ENCODE measurements at places on chromosomes 16 and 17.
A peak's percentile ranks its signal among the peaks of the same experiment; 100 is the strongest.

DNA sequence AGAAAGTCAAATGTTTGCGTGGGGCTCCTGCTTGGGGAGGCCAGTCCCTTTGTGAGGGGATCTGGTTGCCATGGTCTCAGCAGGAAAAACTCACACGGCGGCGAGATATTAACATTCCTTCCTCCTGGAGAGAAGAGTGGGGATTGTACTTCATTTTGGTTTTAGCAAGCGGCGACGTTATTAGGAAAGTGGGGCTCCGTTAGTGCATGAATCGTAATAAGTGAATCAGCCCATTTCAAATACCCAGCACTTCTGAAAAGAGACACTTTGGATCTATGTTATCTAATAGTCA lies 41.6 kb upstream of the METRNL start:
- DNase-seq, result no peak

DNA sequence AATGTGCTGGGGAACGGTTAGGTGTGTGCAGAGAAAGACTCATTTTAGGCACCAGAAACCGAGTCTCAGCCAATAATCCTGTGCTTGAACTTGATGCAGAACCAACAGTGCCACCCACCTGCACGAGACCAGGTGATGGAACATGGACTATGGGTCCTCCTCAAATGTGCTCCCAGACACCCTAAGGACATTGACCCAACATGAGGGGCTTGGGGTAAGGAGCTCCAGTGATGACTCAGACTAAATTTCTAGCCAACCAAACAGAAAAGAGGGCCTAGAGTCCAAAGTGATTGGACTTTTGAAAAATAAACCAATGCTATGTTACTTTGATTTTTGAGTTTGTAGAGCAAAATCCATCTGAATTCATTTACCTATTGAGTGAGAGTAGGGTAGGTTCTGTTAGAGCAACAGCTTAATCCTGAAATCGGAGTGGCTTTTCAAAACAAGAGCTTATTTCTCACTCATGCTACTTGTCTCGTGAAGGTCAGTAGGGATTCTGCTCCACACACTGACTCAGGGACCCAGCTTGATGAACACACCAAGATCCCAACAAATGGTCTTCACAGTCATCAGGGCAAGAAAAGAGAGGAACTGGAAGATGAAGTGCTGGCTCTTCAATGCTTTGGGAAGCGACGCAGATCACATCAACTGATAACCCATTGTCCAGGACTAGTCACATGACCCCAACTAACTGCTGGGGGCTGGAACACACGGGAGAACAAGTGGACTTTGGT lies 21.8 kb downstream of the FAM20A start:
- DNase-seq, result no peak

DNA sequence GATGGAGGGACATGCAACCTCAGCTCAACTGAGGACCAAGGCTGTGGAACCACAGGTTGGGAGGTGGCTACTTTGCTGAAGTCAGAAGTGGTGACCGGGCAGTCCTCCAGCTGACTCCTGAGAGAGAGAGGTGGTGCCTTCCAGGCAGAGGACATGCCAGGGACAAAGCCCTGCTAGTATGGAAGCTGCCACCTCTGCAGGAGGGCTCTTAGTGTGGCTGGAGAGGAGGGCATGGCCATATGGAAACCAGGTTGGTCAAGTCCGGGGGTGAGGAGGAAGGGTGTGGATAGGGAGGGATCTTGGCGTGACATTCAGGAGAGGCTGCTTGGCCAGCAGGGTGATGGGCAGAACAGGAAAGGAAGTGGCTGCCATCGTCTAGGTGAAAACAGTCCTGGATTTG lies 5.7 kb downstream of the C16orf86 start:
- no peak for DNase-seq

DNA sequence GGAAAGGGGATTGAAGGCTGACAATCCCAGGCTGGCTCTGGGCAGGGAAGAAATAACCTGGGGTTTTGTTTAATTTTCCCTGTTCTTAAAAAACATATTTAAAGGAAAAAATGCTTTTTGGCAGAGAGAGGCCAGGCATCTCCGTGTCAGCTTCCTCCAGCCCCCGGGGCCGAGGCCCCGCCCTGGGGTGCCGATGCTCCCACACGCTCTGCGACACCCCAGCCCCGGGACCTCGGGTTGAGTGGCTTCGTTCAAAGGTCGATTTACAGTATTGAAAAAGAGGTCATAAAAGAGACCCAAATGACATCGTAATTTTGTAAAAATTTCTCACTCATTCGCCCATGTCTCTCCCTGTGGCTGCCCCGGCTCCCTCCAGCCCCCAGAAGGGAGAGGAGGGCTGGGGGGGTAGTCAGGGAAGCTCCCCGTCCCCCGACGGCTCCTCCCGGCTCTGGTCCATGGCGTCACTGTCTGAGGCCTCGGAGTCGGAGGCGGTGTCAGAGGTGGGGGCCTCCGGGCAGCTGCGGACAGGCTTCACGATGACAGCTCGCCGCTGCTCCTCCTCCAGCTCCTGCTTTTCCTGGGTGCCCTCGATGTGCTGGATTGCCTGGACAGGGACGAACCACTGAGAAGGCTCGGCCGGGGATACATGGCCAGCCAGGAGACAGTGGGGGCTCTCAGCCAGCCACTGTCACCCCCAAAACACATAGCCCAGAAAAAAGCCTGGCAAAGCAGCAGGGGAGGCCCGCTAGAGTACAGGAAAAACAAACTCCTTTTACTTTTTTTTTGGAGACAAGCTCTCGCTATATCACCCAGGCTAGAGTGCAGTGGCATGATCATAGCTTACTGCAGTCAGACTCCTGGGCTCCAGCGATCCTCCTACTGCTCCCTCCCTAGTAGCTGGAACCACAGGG lies 14.9 kb downstream of the TFAP4 start:
- no peak for DNase-seq

DNA sequence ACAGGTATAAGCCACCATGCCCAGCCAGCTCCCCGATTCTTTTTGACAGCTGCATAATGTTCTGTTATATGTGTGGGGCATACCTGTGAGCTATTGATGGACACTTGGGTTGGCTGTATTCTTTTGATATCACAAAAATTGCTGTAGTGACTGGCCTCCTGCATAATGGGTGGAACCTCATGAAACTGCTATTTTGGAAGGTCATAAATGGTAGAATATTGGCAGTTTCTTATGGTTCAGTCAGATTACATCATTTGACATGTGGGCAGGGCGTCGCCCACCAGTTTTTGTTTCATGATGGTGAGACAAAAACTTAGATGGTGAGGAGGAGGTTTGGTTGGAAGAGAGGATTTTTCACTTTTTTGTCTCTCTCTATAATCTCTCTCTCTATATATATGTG lies 26.7 kb upstream of the POLR3E start:
- no peak for DNase-seq

GRCh38 chr16:57807968-57808528 lies 5.8 kb upstream of the KIFC3 start:
- peak; percentile 50 for DNase-seq

GRCh38 chr17:2087597-2088211 lies 32.8 kb downstream of the HIC1 start:
- DNase-seq, result peak; percentile 20

DNA sequence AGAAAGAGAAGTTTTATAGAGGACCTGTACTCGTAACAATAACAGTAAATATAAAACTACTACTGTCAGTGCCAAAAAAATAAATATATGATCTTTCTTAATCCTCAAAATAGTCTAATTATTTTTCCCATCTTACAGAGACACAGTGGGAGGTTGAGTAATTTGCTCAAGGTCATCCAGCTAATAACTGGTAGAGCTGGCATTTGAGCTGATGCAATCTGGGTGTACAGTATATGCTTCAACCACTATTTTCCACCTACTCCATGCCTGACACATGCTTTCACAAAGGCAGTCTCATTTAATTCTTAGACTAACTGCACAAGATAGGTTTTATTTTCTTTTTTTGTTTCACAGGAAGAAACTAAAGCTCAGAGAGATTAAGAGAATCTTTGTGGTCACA lies 33.6 kb downstream of the PIGL start:
- DNase-seq, result no peak

GRCh38 chr17:82922646-82923045 lies 82.8 kb upstream of the ZNF750 start:
- DNase-seq, result no peak

- no peak for DNase-seq
These were observed 25.0 kb downstream of the RMI2 start for GRCh38 chr16:11370084-11370931.

GRCh38 chr17:42210046-42210445 lies 15.8 kb upstream of the GHDC start:
- DNase-seq, result no peak

DNA sequence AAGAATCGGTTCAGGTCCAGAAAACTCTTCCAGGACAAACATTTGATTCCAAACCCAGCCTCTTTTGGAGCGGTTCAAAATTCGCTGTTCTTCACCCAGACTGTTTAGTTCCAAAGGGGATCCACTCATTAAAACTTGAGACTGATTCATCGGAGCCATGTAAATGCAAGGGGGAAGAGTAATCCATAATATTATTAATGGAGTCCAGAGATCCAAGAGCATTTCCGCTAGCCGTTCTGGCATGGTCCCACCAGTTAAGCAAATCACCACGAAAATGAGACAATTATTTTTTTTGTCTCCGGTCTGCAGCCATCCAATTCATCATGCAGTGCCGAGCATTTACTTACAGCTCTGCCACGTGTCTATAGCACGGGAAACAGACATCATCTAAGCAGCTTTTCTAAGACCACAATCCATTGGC lies 15.1 kb downstream of the CDH8 start:
- DNase-seq, result no peak

DNA sequence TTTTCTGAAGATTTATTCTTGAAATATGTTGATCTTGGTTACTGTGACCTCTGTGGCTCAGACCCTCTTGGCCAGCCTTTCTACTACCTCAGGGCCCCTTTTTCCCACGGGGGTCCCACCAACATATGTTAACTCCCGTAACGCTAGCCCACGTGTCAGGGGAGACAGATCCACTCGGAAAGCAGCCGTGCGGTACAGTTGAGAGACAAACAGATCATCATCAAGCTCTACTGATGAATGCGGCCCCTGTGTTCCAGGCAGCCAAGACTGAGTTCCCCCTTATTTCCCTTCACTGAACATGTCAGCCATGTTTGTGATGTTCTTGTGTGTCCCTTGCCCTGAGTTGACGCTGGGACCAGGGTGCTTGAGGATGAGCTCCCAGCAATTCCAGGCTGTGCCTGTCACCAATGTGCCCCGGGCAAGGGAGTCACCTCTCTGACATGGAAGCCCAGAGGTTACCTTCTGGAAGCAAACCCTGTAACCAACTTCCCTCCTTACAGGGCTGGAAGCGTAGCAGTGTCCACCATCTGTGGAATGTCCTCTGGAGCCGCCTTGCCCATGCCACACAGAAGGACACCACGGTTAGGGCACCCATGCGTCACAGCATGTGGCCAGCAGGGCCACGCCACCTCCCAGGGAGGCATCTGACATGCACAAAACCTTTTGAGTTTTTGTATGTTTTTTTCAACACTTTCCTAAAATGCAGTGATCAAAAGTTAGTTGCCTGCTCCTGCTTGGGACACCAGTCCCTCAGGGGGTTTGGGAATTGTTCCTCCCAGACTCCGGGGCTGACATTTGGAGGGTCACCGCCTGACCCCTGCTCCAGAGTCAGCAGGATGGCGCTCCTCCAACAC lies 193.7 kb upstream of the CHMP6 start:
- no peak for DNase-seq

GRCh38 chr17:49063652-49064051 lies 66.5 kb downstream of the IGF2BP1 start:
- no peak for DNase-seq

DNA sequence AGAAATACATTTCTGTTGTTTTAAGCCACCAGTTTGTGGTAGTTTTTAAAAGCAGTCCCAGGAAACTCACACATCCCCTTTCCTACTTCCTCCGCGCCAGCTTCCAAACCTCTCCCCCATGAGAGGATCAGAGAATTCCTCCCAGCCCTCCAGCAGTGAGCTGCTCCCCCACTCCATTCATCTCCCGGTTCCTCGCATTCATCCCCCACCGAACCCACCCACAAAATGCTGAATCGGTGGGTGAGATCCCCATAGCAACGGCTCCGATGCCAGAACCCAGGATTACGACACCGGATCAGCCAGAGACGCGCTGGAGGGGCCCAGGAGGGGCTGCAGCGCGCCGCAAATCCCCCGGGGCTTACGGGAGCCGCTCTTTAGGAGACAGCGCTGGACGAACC lies 251.4 kb upstream of the RPL38 start:
- DNase-seq, result no peak

GRCh38 chr17:73968680-73969079 lies 234.8 kb upstream of the RPL38 start:
- DNase-seq, result no peak

Measured in stimulated activated CD4-positive, alpha-beta T cell treated with anti-CD3 and anti-CD28 coated beads, Interleukin-1b, Interleukin-23, amount 100 ng/mL, for 24 hours (primary cell).